ENCODE measurements at places on chromosomes 4 and X. TPM values are rescaled to one million over a fixed set of nuclear protein-coding genes. Genes with fewer than 3 reads are reported as not detected.

Gene SRPK3
- total RNA-seq = not detected

Gene GABRG1
- not detected for total RNA-seq

Gene TEX11
- not detected for total RNA-seq

Gene EMCN
- not detected for total RNA-seq

Gene ADAMTS3
- total RNA-seq = not detected

GRCh38 chr4:10576236-10576635 lies 108.3 kb downstream of the CLNK start:
- H3K36me3 ChIP-seq = no peaks in the 10 kb centered on the region
- H3K27me3 ChIP-seq = no peaks in the 10 kb centered on the region
- H3K4me1 ChIP-seq = no peaks in the 10 kb centered on the region
- no peak overlapping the region for H3K27ac ChIP-seq
- H3K4me3 ChIP-seq = no peak overlapping the region
- DNase-seq = no peak

GRCh38 chr4:21845663-21846062 lies 102.9 kb downstream of the KCNIP4 start:
- DNase-seq = no peak
- H3K36me3 ChIP-seq = no peaks in the 10 kb centered on the region
- H3K4me1 ChIP-seq = no peaks in the 10 kb centered on the region
- no peak overlapping the region for H3K27ac ChIP-seq
- H3K4me3 ChIP-seq = no peak overlapping the region

- H3K4me3 ChIP-seq = no peak overlapping the region
- H3K36me3 ChIP-seq = no peaks in the 10 kb centered on the region
- H3K27me3 ChIP-seq = no peaks in the 10 kb centered on the region
- no peak overlapping the region for H3K27ac ChIP-seq
- no peaks in the 10 kb centered on the region for H3K4me1 ChIP-seq
Measured at GRCh38 chr4:181030961-181031360, 1212.2 kb upstream of the TENM3 start.

DNA sequence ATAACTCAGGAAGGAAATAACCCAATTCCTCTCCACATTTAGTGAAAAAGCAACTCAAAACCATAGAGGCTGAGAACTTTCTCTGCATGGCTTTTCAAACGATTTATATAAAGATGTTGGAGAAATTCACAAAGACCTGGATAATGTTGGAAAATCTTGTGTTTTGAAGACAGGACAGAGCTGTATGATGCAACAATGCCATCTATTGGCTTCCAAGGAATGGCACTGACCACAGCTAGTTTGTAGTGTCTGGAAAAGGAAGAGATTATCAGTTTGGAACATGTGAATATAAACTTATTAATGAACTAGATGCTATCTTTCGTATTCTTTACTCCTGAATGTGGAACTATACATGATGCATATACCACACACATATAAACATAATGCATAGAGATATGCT lies 503.6 kb downstream of the IL1RAPL1 start:
- no peak for DNase-seq
- H3K4me3 ChIP-seq = no peak overlapping the region
- H3K27ac ChIP-seq = no peak overlapping the region
- H3K4me1 ChIP-seq = no peaks in the 10 kb centered on the region
- H3K36me3 ChIP-seq = no peaks in the 10 kb centered on the region

DNA sequence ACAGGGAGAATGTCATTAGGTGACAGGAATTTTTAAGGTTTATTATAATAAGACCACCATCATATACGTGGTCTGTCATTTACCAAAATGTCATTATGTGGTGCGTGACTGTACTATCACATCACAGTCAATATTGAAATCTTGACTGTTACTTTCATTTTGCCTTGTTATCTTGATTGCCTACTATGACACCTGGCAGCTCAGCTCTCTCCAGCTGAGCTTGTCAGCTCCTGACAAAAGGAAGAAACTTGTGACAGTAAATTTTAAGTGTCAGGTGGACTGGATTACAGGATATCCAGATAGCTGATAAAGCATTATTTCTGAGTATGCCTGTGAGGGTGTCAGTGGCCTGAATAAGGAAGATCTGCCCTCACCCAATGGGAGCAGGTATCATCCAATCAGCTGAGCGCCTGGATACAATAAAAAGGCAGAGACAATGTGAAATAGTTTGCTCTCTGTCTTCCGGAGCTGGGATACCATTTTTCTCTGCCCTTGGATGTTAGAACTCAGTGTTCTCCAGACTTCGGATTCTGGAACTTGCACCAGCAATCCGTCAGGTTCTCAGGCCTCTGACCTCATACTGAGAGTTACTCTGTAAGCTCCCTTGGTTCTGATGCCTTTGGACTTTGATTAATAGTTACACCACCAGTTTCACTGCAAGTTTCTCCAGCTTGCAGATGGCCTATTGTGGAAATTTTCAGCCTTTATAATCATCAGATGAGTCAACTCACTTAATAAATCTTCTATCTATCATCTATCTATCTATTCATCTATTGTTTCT lies 1454.7 kb upstream of the IGFBP7 start:
- H3K4me3 ChIP-seq = no peak overlapping the region
- no peak overlapping the region for H3K27ac ChIP-seq
- no peak for DNase-seq
- H3K27me3 ChIP-seq = no peaks in the 10 kb centered on the region
- no peaks in the 10 kb centered on the region for H3K4me1 ChIP-seq
- H3K36me3 ChIP-seq = no peaks in the 10 kb centered on the region

DNA sequence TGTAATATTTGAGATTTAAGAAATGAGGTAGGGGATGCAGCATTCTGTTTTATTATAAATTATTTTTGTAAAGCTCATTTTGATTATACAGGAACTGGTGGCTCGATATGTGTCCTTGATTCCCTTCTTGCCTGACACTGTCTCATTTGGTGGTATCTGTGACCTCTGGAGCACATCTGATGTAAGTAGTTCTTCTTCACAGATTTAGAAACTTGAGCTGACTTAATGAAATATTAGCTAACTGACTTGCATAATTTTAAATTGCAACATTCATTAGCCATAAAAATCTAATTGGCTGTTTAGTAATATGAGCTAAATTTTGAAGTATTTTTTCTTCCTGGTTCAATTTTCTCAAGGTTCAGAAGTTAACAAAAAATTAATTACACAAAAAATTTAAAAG lies 69.1 kb downstream of the FBXL5 start:
- H3K27me3 ChIP-seq = no peaks in the 10 kb centered on the region
- no peak overlapping the region for H3K4me3 ChIP-seq
- DNase-seq = no peak
- no peak overlapping the region for H3K27ac ChIP-seq

All from CD4-positive, CD25-positive, alpha-beta regulatory T cell (primary cell).